ENCODE measurements at places on chromosomes 5 and 9.

DNA sequence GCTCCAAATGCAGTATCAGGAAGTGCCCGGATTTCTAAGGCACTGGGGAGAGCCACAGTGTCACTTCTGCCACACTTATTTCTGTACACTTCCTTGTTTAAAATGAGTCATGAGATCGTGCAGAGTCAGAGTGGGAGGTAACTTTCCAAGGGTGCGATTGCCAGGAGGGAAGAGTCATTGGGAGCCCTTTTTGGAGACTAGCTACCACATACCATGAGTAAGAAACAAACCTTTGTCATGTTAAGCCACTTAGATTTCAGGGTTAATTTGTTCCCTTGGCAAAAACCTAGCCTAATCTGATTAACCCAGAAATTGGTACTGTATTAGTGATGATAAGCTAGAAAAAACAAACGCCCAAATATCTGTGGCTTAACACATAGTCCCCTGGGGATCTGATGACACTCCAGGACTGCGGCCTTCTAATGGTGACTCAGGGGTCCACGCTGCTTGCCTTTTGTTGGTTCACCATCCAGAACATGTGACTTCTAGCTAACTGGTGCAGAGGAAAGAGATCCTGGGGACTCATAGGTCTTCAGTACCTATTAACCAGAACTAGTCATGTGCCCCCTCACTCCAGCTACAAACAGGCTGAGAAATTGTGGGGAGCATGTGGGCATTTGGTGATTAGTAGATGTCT, 48.6 kb upstream of the TLE1 start:
- DNase-seq, result peak; percentile 91

GRCh38 chr5:170444969-170445505, 55.9 kb upstream of the KCNMB1 start:
- no peak for DNase-seq

DNA sequence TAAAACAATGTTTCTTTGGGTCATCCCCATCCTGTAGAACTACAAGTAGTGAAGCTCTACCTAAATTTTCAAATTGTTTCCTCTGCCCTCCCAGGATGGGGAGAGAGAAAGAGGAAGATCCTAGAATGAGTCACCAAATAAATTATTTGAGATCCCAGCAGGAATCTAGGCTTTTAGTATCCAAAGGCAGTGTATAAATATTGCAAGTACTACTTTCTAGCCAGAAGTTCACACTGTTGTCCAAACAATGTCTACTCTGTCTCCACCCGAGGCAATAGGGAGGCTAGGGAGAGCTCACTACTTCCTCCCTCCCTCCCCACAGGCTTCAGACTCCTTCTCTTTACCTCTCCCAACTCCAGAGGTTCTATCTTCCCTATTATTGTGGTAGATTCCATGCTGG, 362.8 kb downstream of the MRPS30 start:
- no peak for DNase-seq

GRCh38 chr5:16597946-16598694, 18.7 kb downstream of the RETREG1 start:
- no peak for DNase-seq

GRCh38 chr9:70485273-70485858, 70.9 kb upstream of the KLF9 start:
- DNase-seq, result no peak

DNA sequence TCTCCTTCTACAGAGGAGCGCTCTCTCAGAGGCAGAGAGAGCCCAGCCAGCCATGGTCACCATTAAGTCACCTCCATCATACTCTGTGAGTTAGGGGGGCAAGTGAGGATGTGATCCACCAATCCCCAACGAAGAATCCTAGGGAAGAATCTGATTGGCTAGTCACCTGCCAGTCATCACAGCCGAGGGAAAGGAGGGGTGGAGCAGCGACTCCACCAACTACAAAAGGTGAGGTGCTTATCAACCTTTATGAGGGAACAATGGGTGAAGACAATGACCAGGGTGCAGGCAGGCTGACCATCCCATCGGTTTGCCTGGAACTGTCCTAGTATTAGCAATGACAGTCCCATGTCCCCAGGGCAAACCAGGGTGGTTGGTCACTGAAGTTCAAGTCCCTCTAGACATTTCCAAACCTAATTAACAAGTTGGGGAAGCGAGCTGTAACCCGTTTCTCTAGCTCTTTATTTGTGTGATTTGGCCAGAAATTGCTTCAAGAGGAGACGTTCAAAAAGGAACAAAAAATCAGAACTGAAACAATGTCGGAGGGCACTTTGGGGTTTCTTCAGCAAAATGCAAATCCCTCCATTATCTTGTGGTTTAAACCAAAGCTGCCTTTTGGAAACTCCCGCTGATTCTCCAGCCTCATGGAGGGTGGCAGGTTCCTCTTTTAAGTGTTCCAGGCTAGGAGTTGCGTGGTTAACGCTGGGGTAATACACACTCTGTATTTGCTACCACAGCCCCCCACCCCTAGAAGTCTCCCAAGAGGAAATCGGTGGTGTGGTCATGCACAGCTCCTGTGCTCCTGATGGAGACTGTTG, 18.8 kb upstream of the FCN1 start:
- DNase-seq, result no peak
